ENCODE measurements at places on chromosomes 2 and 18. TPM values are rescaled to one million over a fixed set of nuclear protein-coding genes. Genes with fewer than 3 reads are reported as not detected.

Gene PID1
- 3.3 TPM for total RNA-seq

Gene DSEL
- 0.43 TPM for total RNA-seq

Gene TCF7L1
- 10.9 TPM for total RNA-seq

Gene CAVIN2
- total RNA-seq = 72.9 TPM

Gene FOXI3
- 0.05 TPM for total RNA-seq

Gene TUBA3E
- total RNA-seq = 4.6 TPM

Gene SMYD1
- not detected for total RNA-seq

Gene CPLX4
- not detected for total RNA-seq

Gene RNF152
- 0.13 TPM for total RNA-seq

Gene LPIN2
- total RNA-seq = 16.0 TPM

Gene YWHAQ
- 997 TPM for total RNA-seq

Gene PRSS56
- 0.13 TPM for total RNA-seq

Gene RESP18
- not detected for total RNA-seq

Gene IL36A
- total RNA-seq = not detected

Gene SPDYA
- total RNA-seq = 0.20 TPM

Gene NOSTRIN
- total RNA-seq = 2.7 TPM

Gene POTEC
- total RNA-seq = not detected

Gene NRP2
- 134 TPM for total RNA-seq

Gene SLC8A1
- 0.29 TPM for total RNA-seq

Gene PLB1
- 2.6 TPM for total RNA-seq

Gene LRRTM1
- total RNA-seq = not detected

Gene GAL3ST2
- total RNA-seq = 0.25 TPM

Gene SLC4A5
- 0.47 TPM for total RNA-seq

Gene UNC80
- not detected for total RNA-seq

Gene SULT1C2
- total RNA-seq = 0.36 TPM

Gene UGT1A3
- 0.13 TPM for total RNA-seq

Gene DSC1
- not detected for total RNA-seq

Gene BUB1
- 49.0 TPM for total RNA-seq

Gene RPRM
- not detected for total RNA-seq

Gene CHRNA1
- not detected for total RNA-seq

Gene C2orf66
- total RNA-seq = not detected

Gene LONRF2
- 2.0 TPM for total RNA-seq

Gene SERPINB10
- not detected for total RNA-seq

Gene MZT2A
- total RNA-seq = 203 TPM

Gene SLC20A1
- total RNA-seq = 156 TPM

Gene NEB
- 0.36 TPM for total RNA-seq

Gene NAT8
- not detected for total RNA-seq

Gene REL
- total RNA-seq = 2.8 TPM

Gene SKOR2
- total RNA-seq = not detected

Gene XIRP2
- total RNA-seq = not detected

Gene SH3RF3
- 0.56 TPM for total RNA-seq

Gene GPR55
- total RNA-seq = not detected

Gene OBSL1
- 19.9 TPM for total RNA-seq

Gene NFU1
- 36.4 TPM for total RNA-seq

Gene LCT
- 0.05 TPM for total RNA-seq

Gene NUP35
- 31.8 TPM for total RNA-seq

Gene VWC2L
- total RNA-seq = not detected

Gene CNGA3
- not detected for total RNA-seq

Gene CAMKMT
- 5.3 TPM for total RNA-seq

Gene FSHR
- not detected for total RNA-seq
